ENCODE measurements at places on chromosomes 6 and 20. TPM values are rescaled to one million over a fixed set of nuclear protein-coding genes. Genes with fewer than 3 reads are reported as not detected.

WFDC5 gene
- polyA plus RNA-seq: not detected

HLA-DQA1 gene
- 303 TPM for polyA plus RNA-seq

PDE10A gene
- polyA plus RNA-seq: not detected

SAMD3 gene
- polyA plus RNA-seq: not detected

PLA2G7 gene
- not detected for polyA plus RNA-seq

LIN28B gene
- polyA plus RNA-seq: not detected

IRAK1BP1 gene
- polyA plus RNA-seq: 2.4 TPM

KCTD20 gene
- polyA plus RNA-seq: 53.3 TPM

HSPA12B gene
- polyA plus RNA-seq: not detected

SCRT2 gene
- polyA plus RNA-seq: not detected

FAM83C gene
- polyA plus RNA-seq: not detected

C6orf118 gene
- polyA plus RNA-seq: not detected
